ENCODE measurements at places on chromosomes 6 and 20.

DNA sequence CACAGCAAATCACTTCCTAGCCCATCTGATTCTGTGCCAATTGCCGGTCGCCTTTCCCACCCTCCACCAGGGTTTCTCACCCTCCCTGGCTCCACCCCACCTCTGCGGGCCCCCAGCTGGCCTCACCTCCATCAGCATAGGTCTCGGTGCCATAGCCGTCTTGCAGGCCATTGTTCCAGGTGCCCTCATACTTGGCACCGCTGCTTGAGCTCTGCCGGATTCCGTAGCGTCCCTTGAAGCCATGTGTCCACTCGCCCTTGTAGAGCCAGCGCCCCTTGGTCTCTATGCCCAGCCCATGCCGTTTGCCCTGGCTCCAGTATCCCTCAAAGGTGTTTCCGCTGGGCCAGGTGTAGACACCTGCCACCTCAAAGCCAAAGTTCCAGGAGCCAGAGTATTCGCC, 787 bp downstream of the JPH2 start:
- no peak for DNase-seq

DNA sequence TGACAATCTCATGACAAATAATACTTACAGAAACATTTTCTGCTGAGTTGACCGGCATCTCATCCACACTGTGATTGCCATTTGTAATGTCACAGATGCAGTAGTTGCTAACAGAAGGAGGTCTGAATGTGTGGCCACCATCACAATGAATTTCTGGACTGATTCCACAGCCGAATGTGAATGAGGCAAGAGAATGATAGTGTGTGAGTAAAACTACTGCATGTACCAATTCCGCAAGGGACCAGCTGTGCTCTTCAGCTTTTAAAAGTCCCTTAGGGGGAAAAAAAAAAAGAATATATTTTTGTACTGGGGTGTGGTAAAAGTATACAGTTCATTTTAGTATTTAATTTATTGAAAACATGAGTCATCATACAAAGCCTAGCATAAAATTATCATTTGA, 96.2 kb downstream of the SESN1 start:
- DNase-seq = no peak

GRCh38 chr6:156747715-156748114, 29.5 kb upstream of the ARID1B start:
- DNase-seq = no peak

DNA sequence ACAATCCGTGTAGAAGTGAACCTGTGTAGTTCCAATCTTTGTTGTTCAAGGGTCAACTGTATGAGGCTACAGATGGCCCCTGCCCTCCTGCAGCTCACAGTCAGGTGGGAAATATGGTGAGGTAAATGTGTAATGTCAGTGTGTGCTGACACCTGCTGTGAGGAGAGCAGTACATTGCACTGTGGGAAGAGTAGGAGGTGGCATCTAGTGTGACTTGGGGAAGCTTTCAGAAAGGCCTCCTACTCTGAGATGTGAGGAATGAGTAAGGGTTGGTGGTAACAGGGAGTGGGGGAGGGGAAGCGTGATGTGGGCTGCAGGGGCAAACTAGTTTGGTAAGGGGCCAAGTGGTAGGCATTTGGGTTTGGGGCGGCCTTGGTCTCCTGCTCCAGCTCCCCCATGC, 188.8 kb downstream of the FARS2 start:
- no peak for DNase-seq

- DNase-seq = no peak
These were observed 690 bp downstream of the GDAP1L1 start for GRCh38 chr20:44247586-44248409.

GRCh38 chr20:33875534-33876026, 64.4 kb downstream of the CHMP4B start:
- DNase-seq = no peak

DNA sequence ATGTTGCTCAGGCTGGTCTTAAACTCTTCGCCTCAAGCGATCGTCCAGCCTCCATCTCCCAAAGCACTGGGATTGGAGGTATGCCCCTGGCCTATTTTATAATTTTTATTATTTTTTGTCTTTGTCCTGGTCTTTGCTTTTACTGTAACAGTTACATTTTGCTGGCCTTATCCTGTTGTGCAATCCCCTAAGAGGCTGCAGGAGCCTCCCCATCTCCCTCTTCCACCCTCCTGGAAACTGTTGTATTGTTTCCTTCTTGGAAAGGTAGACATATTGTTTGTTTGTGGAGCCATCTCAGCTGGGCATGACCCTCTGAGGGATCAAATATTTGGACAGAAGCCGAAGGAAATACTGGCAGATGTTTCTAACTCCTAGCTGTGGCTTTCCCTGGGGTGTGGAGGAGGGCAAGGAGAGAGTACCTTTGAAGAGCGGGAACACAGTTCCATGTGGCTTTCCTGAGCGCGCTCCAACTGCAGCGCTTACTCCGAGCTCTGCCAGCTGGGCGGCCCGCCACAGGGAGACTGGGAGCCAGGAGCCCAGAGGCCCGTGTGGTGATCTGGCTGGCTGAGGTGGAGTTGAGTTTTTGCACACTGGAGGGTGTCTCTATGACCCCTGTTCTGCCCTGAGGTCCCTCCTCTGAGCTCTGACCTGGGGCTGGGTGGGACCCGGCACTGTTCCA, 4.9 kb downstream of the MAPK13 start:
- DNase-seq = no peak

GRCh38 chr20:61253264-61253639, 1.2 kb downstream of the CDH4 start:
- no peak for DNase-seq

GRCh38 chr6:157322792-157323254, 496 bp downstream of the TMEM242 start:
- no peak for DNase-seq

DNA sequence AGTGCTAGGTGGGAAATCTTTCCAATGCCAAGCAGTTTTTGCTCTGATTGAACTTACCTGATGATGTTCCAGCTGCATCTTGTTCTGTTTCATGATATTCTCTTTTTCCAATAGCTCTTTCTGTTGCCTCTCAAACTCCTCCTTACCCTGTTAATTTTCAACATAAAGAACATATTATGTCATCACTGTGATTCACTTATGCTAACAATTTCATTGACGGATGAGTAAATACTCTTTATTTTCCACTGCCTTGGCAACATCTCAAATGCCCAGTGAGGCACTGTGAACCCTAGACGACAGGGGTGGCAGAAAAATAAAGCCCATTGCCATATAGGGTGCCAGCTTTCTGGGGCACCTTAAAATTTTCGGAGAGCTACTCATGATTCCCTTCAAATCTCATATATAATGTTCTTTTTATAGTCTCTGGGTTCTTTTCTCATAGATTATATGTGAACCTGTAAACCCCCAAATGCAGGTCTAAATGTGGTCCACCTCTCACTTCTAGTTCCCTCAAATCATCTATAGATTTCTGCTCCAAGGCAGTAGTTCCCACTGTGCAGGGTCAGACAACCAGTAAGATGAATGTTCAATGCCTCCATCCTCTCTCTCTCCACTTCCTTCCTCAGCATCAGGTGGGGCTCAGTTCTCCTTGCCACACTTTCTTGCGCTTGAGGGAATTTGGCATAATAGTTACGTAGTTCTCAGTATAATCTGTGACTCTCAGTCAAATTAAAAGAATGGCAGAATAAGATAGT, 44.1 kb downstream of the NEDD9 start:
- DNase-seq = no peak

- no peak for DNase-seq
These were observed 60.7 kb upstream of the SMLR1 start for GRCh38 chr6:130766239-130767144.
